ENCODE measurements at places on chromosomes 11 and 22.

GRCh38 chr11:78753297-78753696, 178.6 kb upstream of the NARS2 start:
- no peak for DNase-seq

DNA sequence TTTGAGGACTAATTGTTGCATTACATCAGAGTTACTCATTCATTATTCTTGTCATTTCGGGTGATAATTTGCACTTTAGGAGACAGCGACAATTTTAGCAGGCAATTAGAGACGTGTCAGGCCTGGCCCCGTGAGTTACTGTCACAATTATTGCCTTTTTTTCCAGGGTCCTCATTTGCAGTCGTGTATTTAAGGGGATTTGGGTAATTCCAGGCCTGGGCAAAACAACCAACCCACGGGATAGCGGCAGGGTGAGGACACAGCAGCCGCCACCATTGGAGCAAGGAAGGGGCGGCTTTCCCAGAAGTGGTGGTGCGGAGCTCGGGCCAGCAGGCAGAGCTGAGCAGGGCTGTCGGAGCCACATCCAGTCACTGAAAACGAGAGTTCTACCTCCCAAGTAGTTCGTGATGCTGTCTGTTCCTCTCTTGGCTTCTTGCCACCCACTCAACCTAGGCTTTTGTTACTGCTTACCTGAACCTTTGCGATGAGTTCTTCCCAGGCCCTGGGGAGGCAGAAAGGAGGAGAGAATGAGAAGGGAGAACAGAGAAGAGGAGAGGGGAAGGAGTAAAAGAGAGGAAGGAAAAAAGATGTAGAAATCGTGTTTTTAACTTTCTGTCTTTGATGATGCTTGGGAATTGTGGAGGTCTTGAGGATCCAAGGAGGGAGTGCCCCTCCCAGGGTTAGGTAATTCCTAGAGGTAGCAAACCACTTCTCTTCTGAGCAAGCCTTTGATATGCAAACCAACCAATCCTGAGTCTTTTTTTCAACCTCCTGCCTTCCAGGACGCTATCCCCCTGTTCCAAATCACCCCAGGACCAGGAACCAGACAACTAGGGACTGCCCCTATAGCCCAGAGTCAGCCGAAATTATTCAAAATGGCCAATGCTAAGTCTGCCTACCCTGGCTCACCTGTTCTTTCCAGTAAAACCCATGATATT, 236.1 kb downstream of the MIAT start:
- no peak for DNase-seq

DNA sequence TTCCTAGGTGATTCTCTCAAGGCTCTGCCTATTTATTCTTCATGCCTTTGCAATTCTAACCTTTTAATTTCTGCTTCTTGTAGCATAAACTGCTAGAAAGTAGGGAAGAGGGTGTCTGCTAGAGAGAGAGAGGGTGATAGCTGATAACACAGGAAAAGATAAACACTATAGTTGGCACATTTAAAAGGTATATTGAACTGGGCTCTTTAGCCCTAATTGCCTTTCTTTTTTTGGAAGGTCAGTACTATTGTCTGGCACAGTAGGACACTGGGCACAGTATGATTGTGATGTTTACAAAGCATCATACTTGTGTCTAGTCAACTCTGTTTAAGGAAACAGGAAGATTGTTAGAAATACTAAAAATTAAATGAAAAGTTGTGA, 33.3 kb downstream of the TEAD1 start:
- no peak for DNase-seq

- DNase-seq, result peak; percentile 41
Observed at GRCh38 chr11:126339863-126340434, 15.5 kb upstream of the ST3GAL4 start.

GRCh38 chr11:110174645-110175310, 81.6 kb downstream of the ZC3H12C start:
- DNase-seq, result no peak
